Peyer's patch (tissue), 4 donors: ENCODE measurements at places on chromosomes 5 and 9.

DNA sequence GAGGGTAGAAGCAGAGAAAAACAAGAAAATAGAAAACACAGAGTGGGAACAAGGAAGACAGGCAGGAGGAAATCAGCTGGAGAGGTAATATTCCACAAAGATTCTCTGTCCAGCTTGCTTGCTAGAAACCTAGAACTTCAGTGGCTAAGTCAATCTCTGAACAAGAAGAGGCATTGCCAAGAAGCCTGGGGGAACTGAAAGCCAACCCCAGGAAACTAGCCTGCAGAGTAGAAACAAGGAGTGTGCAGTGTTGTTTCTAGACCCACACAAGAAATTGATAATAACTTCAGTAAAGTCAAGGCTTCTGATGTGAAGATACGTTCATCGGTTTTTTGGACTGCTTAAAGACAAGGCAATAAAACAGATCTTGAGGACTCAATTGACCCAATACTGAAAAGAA is 234.5 kb upstream of the MAP3K1 start:
- H3K36me3 ChIP-seq: no peaks in the 10 kb centered on the region
- no peak for DNase-seq
- H3K27ac ChIP-seq: no peak overlapping the region

- no peaks in the 10 kb centered on the region for H3K4me1 ChIP-seq
- no peak overlapping the region for H3K4me3 ChIP-seq
- no peaks in the 10 kb centered on the region for H3K36me3 ChIP-seq
- H3K27me3 ChIP-seq: no peaks in the 10 kb centered on the region
- DNase-seq: no peak
Observed at GRCh38 chr5:135126688-135127438, 92.8 kb upstream of the PITX1 start.

DNA sequence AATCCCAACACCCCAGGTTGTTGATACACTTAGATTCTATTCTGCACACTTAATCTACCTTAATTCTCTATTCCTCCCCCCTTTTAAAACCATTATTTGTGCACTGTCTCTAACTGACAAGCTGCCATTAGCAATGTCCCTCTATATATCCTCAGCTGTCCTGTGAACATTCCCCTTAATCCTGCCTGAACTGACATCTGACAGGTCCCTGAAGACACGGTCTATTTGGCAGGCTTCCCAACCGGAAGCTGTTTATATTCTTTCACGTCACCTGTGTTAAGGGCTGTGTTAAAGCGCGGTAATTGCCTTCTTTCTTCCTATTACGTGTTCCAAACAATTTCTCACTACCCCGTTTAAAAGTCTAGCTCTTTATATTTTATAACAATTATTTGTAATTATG is 277.3 kb downstream of the CDH9 start:
- no peaks in the 10 kb centered on the region for H3K4me1 ChIP-seq
- H3K27ac ChIP-seq: no peak overlapping the region
- no peak overlapping the region for H3K4me3 ChIP-seq
- DNase-seq: no peak
- H3K27me3 ChIP-seq: no peaks in the 10 kb centered on the region

DNA sequence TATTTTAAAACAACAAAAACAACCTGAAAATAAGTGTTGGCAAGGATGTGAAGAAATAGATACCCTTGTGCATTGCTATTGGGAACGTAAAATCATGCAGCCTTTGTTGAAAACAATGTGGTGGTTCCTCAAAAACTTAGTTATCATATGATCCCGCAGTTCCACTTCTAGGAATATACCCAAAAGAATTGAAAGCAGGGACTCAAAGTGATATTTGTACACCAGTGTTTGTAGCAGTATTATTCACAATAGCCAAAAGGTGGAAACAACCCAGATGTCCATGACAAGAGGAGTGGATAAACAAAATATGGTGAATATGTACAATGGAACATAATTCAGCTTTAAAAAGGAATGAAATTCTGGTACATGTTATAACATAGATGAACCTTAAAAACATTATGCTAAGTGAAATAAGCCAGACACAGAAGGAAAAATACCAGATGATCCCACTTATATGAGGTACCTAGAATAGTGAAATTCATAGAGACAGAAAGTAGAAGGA is 29.0 kb downstream of the IRF1 start:
- DNase-seq: no peak
- H3K36me3 ChIP-seq: no peaks in the 10 kb centered on the region
- no peak overlapping the region for H3K4me3 ChIP-seq
- peaks cover 99% of the 10 kb centered on the region for H3K4me1 ChIP-seq
- H3K27ac ChIP-seq: no peak overlapping the region

GRCh38 chr5:111741278-111741677 is 15.7 kb downstream of the NREP start:
- H3K27me3 ChIP-seq: no peaks in the 10 kb centered on the region
- no peaks in the 10 kb centered on the region for H3K36me3 ChIP-seq
- H3K27ac ChIP-seq: no peak overlapping the region
- no peak overlapping the region for H3K4me3 ChIP-seq
- H3K4me1 ChIP-seq: no peaks in the 10 kb centered on the region

DNA sequence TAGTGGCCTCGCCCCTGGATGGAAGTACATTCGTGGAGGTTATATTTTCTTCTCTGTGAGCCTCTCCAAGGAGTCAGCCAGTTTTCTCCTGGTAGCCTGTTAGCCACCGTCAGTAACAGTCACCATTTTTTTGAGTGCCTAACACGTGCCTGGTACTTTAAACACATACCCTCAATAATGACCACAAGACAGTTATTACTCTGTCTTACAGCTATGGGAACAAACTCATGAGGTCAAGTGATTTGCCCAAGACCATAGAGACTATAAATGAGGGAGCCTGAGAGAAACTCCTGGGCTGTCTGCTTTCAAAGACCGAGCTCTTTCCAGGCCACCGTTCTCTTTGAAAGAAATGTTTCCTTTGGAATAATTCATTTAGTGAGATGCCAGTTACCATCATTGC is 90.4 kb downstream of the PALM2AKAP2 start:
- H3K27ac ChIP-seq: no peak overlapping the region
- H3K4me1 ChIP-seq: no peaks in the 10 kb centered on the region
- no peak overlapping the region for H3K4me3 ChIP-seq
- H3K27me3 ChIP-seq: no peaks in the 10 kb centered on the region

DNA sequence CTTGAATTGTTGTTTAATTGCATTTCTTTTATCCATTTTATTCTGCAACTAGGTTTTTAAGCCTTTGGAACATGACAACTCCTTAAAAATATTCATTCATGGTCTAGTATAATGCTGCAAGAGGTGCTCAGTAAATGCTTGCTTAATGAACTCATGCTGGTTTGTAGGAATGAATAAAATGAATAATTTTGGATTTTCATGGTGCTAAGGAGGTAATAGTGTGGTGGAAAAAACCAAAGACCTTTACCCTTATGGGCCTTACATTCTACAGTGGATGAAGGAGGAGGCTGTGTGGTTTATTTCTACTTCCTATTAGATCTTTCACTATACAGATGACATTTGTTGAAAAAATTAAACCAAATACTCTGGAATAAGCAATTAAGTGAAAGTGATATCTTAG is 43.4 kb downstream of the LRRTM2 start:
- H3K27ac ChIP-seq: no peak overlapping the region
- no peak overlapping the region for H3K4me3 ChIP-seq
- H3K4me1 ChIP-seq: no peaks in the 10 kb centered on the region

GRCh38 chr5:96412868-96413449 is 20.1 kb downstream of the PCSK1 start:
- DNase-seq: no peak
- no peaks in the 10 kb centered on the region for H3K36me3 ChIP-seq
- H3K4me3 ChIP-seq: no peak overlapping the region
- H3K27ac ChIP-seq: no peak overlapping the region
- no peaks in the 10 kb centered on the region for H3K27me3 ChIP-seq
- H3K4me1 ChIP-seq: no peaks in the 10 kb centered on the region

DNA sequence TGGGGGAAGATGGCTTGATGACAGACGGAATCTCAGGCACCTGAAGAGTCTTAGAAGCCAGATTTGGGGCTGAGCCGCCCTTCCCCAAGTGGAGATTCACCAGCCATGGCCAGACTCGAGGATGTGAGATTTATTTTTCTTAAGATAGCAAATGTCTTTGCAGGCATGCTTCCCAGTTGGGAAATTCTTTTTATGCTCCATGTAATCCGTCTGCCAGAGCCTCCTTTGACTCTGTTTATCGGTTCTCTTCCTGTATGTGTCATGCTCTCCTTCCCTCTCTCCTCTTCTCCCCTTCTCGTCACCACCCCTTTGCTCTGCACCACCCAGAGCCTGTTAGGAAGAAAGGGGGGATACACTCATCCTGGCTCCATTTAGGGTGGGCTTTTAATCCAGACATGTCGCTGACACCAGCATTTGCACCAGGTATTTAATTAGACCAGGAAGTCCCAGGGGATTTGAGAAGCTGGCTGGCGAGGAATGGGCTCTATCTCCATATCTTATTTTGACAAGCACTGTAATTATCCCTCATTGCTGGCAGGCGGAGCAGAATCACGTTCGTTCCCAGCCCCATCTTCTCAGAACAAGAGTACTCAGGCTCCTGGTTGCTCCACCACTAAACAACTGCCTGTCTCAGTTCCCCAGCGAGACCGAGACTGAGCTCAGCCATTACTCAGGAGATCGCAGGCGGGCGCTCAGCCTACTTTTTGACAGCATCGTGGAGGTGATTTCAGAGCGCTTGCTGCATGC is 50.9 kb downstream of the KCNIP1 start:
- peak overlapping the region; percentile 58 for H3K27ac ChIP-seq
- no peaks in the 10 kb centered on the region for H3K27me3 ChIP-seq
- no peaks in the 10 kb centered on the region for H3K4me1 ChIP-seq
- H3K4me3 ChIP-seq: no peak overlapping the region

- no peak overlapping the region for H3K27ac ChIP-seq
- DNase-seq: peak; percentile 80
- H3K4me1 ChIP-seq: no peaks in the 10 kb centered on the region
Observed at GRCh38 chr5:72366324-72366976, 46.3 kb downstream of the PTCD2 start.

DNA sequence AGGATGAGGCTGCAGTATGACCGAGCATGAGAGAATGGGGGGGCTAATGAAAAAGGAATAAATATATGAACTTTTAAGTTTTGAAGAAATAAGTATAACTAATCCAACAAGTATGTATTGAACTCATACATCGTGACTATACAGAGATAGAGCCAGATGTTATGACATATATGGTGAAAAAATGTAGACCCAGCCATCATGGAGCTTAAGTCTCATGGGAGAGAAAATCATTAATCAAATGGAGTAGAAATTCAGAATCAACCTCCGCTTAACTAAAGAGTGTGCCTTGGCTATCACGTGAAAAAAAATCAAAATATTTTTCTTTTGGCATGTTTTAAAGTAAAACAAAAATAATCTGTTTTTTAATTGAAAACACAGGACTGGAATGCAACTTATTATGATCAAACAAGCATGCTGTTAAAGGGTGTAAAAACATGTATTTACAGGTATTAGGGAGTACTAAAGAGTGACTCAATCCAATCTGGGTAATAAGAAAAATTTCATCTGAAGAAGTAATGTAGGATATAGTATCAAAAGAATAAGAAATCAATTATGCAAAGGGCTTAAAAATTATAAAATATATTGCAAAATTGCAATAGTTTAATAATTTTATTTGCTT is 868.5 kb upstream of the NUDT12 start:
- H3K27ac ChIP-seq: no peak overlapping the region
- no peaks in the 10 kb centered on the region for H3K27me3 ChIP-seq
- DNase-seq: no peak
- no peaks in the 10 kb centered on the region for H3K36me3 ChIP-seq
- no peaks in the 10 kb centered on the region for H3K4me1 ChIP-seq

- no peak overlapping the region for H3K27ac ChIP-seq
- H3K27me3 ChIP-seq: no peaks in the 10 kb centered on the region
- no peaks in the 10 kb centered on the region for H3K4me1 ChIP-seq
- no peaks in the 10 kb centered on the region for H3K36me3 ChIP-seq
- no peak overlapping the region for H3K4me3 ChIP-seq
Observed at GRCh38 chr5:13218518-13218917, 726.0 kb downstream of the DNAH5 start.

DNA sequence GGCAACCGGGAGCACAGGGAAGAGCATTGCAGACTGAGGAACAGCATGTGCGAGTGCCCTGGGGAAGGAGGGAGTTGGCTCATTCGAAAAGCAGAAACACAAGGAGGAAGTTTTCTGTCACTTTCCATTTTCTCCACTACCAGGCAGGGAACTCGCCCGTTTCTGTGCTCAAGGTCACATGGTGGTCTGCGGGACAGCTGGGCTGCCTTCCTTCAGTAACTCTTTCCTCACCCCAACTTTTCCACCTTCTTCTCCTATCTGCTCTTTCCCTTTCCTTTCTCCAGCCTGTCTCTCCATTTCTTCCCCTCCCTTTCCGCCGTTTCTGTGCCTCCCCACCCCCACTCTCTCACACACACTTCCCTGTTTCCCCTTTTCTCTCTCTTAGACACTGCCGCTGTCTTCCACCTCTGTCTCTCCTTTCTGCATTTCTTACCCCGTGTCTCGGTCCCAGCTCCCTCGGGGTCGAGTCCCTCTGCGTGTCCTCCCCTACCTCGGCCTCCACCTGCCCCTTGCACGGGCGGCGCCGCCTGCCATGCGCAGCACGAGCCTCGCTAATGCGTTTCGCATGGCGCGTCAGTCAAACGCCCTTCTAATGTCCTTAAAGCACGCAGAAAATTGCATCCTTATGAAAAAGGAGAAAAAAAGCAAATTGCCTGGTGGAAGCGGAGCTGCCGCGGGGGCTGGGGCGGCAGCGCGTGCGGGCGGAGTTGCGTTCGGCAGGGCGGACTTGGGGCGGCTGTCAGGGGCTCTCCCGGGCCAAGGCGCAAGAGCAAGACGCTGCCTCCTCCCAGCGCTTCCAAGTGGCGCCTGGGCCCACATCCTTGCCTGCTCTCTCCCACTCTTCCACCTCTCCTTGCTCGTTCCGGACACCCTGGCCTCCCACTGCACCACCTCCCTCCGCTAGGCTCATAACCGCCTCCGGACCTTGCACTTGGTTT is 9.5 kb downstream of the BARX1 start:
- H3K4me1 ChIP-seq: no peaks in the 10 kb centered on the region
- peaks cover 60% of the 10 kb centered on the region for H3K27me3 ChIP-seq
- no peak overlapping the region for H3K4me3 ChIP-seq
- no peak for DNase-seq
- H3K36me3 ChIP-seq: no peaks in the 10 kb centered on the region

GRCh38 chr9:78775211-78775610 is 478.3 kb downstream of the PSAT1 start:
- H3K27me3 ChIP-seq: no peaks in the 10 kb centered on the region
- no peaks in the 10 kb centered on the region for H3K4me1 ChIP-seq
- no peaks in the 10 kb centered on the region for H3K36me3 ChIP-seq
- H3K4me3 ChIP-seq: no peak overlapping the region

GRCh38 chr5:134206627-134207160 is 19.2 kb downstream of the PPP2CA start:
- no peaks in the 10 kb centered on the region for H3K4me1 ChIP-seq
- no peaks in the 10 kb centered on the region for H3K27me3 ChIP-seq
- H3K36me3 ChIP-seq: peaks cover 34% of the 10 kb centered on the region
- no peak overlapping the region for H3K27ac ChIP-seq
- no peak for DNase-seq
- H3K4me3 ChIP-seq: no peak overlapping the region

- H3K27me3 ChIP-seq: no peaks in the 10 kb centered on the region
- no peak overlapping the region for H3K4me3 ChIP-seq
- DNase-seq: no peak
- no peaks in the 10 kb centered on the region for H3K4me1 ChIP-seq
- no peaks in the 10 kb centered on the region for H3K36me3 ChIP-seq
- no peak overlapping the region for H3K27ac ChIP-seq
Observed at GRCh38 chr9:90523958-90524357, 118.7 kb downstream of the DIRAS2 start.
